Mammary epithelial cell (primary cell): ENCODE measurements at places on chromosomes 1 and 21. TPM values are rescaled to one million over a fixed set of nuclear protein-coding genes. Genes with fewer than 3 reads are reported as not detected.

FAM76A gene
- 11.6 and 12.8 TPM in 2 replicates for total RNA-seq

NHLH1 gene
- total RNA-seq: not detected

FAM72B gene
- 5.1 and 9.3 TPM in 2 replicates for total RNA-seq

CD1E gene
- not detected for total RNA-seq

DCDC2B gene
- total RNA-seq: not detected

IFI44L gene
- total RNA-seq: 0.67 and 1.2 TPM in 2 replicates

FAM151A gene
- not detected for total RNA-seq

APCS gene
- not detected in 2 replicates for total RNA-seq

KRTAP21-2 gene
- total RNA-seq: not detected

CELA2A gene
- total RNA-seq: not detected

HSPA6 gene
- 0.45 and 0.82 TPM in 2 replicates for total RNA-seq

MFAP2 gene
- total RNA-seq: 12.8 TPM

STUM gene
- total RNA-seq: 1.2 TPM

RNF220 gene
- 56.4 and 65.8 TPM in 2 replicates for total RNA-seq

HTR1D gene
- total RNA-seq: 0.16 and 0.47 TPM in 2 replicates

C4BPA gene
- not detected for total RNA-seq

CXADR gene
- total RNA-seq: 5.5 and 8.6 TPM in 2 replicates

PRAMEF13 gene
- not detected for total RNA-seq

RGSL1 gene
- total RNA-seq: not detected

ASCL5 gene
- total RNA-seq: not detected

IQGAP3 gene
- total RNA-seq: 15.6 and 35.7 TPM in 2 replicates

HTR6 gene
- not detected in 2 replicates for total RNA-seq

IL12RB2 gene
- total RNA-seq: 11.5 TPM

WLS gene
- total RNA-seq: 97.9 and 113 TPM in 2 replicates

C1orf167 gene
- total RNA-seq: not detected in 2 replicates

MAP10 gene
- 0.14 and 0.21 TPM in 2 replicates for total RNA-seq

ZNF669 gene
- total RNA-seq: 9.0 TPM

SLAMF9 gene
- not detected for total RNA-seq

MPZ gene
- 0.67 TPM for total RNA-seq

ADCY10 gene
- total RNA-seq: 0.17 TPM

PYGO2 gene
- total RNA-seq: 18.4 and 24.4 TPM in 2 replicates

OR2M3 gene
- total RNA-seq: not detected

NCAM2 gene
- 0.17 TPM for total RNA-seq

C1orf185 gene
- not detected for total RNA-seq

ATAD3B gene
- total RNA-seq: 44.9 and 61.9 TPM in 2 replicates

GRIK3 gene
- not detected in 2 replicates for total RNA-seq

C1orf226 gene
- 2.2 TPM for total RNA-seq

ST6GALNAC5 gene
- total RNA-seq: 3.7 TPM

OR6K3 gene
- total RNA-seq: not detected

ARHGAP29 gene
- 100 and 156 TPM in 2 replicates for total RNA-seq

CFAP57 gene
- total RNA-seq: 0.26 and 0.61 TPM in 2 replicates

CLDN17 gene
- not detected in 2 replicates for total RNA-seq

DSCAM gene
- 4.7 TPM for total RNA-seq

ACBD3 gene
- total RNA-seq: 53.2 TPM
